NCI-H2227 treated with DMSO at 0.1 percent for 48 hours (cell line): ENCODE measurements at places on chromosomes 5 and 9.

GRCh38 chr5:68154119-68154857 lies 61.3 kb upstream of the PIK3R1 start:
- no peak for DNase-seq

- DNase-seq = no peak
Observed at GRCh38 chr9:36470643-36471290, 70.7 kb upstream of the RNF38 start.

DNA sequence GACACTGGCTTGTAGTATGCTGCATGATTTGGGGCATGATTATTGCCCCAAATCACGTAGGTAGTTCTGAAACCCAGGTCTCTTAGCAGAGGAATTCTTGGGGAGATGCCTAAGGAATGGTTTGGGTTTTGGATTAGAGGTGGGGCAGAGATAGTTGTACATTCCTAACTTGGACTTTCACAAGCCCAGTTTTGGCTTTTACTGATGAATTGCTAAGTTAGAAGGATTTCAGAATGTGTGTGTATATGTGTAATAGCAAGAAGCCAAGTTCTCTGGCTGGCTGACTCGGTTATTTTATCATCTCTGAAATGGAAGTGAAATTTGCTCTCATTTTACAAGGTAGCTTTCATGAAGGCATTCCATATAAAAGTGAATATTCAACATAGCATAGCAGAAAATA lies 23.8 kb upstream of the ZNF131 start:
- DNase-seq = no peak

- DNase-seq = peak; percentile 3
Observed at GRCh38 chr5:142717582-142718215, 31.8 kb upstream of the FGF1 start.

DNA sequence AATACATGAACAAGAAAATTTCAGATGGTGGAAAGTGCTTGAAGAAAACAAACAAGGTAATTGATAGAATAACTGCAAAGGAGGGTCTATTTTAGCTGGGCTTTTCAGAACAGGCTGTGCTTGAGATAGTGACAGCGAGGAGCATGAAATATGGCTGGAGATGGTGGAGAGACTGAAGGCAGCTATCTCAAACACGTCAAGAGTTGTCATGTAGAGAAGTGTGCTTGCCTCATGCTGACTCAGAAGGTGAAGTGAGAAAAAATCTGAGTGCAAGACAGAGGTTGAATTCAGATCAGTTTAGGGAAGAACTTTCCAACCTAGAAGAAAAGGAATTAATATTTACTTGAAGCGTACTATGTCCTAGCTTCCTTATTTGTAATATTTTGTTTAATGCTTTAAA lies 115.5 kb upstream of the RANBP3L start:
- no peak for DNase-seq

DNA sequence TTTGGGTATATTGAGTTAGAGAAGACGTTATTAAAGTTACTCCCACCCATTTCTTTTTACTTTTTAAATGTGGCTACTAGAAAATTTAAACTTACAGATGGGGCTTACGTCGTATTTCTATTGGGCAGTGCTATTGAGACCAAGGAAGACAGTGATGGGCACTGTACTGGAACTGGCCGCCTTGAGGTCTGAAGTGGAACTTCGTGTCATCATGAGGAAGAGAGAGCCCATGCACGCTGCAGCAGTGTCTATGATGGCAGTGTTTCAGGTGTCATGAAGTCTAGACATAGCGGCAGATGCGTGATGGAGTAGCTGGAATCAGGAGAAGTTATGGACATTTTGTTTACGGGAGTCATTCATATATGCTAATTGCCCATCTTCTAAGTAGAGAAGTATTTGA lies 143.7 kb downstream of the LRRC70 start:
- no peak for DNase-seq

DNA sequence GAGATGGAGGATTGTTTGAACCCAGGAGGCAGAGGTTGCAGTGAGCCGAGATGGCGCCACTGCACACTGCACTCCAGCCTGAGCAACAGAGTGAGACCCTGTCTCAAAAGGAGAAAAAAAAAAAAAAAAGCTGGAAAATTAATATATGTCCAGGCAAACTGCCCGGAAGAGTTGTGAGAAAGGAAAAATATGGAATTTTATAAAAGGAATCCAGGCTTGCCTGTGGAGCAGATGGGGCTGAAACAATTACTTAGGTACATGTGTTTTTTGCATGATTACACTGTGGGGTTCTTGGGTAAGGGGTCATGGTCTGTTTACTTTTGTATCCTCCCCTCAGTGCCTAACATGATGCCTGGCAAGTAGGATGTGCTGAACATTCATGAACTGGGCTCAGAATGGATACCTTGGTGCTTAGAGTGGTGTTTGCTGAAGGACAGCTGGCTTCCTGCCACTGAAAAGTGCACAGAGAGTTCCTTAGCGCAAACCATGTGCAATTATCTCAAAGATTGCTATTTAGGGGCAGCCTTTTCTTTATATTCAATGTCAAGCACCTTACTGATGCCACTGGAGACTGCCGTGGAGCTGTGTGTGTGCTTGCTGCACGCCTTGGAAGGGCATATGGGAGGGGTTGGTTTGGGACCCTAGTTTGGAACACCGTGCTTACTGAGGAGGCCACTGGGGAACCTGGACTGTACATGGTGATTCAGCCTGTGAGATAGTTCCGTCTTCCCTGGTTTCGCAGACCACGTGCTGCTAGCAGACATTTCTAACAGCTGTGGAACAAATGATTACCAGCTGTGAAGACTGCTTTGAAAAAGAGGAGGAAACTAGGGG lies 78.4 kb downstream of the MAP1B start:
- peak; percentile 67 for DNase-seq

DNA sequence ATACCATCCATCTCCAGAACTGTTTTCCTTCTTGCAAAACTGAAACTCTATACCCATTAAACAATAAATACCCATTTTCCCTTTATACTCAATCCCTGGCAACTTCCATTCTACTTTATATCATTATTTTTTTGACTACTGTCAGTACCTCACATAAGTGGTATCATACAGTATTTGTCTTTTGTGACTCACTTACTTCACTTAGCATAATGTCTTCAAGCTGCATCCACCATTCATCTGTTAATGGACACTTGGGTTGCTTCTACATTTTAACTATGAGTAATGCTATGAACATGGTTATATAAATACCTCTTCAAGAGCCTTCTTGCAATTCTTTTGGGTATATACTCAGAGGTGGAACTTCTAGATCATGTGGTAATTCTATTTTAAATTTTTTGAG lies 11.6 kb upstream of the TYRP1 start:
- no peak for DNase-seq

DNA sequence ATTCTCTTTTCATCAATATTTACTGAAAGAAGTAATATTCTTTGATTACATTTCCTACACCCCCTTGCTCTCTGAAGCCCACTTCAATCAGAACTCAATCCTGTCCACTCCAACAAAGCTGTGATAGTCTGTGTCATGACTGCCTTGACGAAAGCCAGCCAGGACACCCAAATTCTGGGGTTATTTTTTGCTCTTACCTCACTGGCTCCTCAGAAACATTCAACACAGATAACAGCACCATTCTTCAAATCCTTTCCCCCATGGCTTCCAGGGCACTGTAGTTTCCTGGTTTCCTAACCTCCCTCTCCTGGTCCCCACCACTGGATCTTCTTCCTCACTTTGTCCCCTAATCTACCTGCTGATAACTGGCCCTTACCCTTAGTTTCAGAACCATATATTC lies 106.1 kb upstream of the FER start:
- no peak for DNase-seq

- DNase-seq = peak; percentile 7
Observed at GRCh38 chr5:54895816-54896341, 89.5 kb downstream of the ESM1 start.

GRCh38 chr5:156883316-156883875 lies 33.3 kb downstream of the PPP1R2B start:
- DNase-seq = no peak

- DNase-seq = no peak
Observed at GRCh38 chr9:2559192-2560152, 62.1 kb upstream of the VLDLR start.

DNA sequence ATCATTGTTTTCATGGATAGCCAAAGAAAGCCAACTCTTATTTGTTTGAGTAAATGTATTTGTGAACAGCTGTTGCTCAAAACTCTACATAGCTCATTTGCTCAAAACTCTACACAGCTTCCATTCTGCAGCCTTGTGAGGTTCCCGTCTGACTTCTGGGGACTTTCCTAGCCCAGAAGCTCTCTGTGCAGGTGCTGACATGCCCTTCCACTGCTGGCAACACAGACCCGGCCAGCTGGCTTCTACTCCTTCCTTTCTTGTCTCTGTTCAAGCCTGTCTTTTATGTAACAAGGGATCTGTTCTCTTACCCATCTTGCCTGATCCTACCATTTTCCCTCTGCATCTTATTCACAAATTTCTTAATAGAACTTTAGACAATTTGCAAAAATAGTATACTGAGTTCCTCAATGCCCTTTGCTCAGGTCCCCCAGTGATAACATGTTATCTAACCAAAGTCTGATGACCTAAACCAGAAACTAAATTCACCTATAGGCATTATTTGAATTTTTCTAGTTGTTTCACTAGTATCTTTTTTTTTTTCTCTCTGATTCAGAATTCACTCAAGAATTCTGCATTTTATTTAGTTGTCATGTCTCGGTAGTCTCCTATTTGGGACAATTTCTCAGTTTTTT lies 556.5 kb upstream of the SEMA6A start:
- no peak for DNase-seq

DNA sequence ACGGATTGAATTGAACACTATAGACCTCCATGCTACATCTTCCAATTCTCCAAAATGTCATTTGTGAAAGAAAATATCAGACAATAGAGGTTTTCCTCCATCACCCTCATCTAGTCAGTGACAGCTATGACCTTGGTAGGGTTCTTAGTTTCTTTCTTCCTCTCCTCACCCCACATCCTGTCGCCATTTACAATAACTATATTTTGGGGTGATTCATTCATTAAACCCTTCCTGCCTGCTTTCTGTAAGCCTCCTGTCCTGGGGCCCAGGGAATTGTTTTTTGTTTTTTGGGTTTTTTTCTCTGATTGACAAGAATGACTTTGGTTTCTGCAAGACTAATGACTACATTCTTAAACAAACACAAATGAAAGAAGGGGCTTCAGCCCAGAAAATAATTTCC lies 82.6 kb downstream of the PRELID2 start:
- DNase-seq = no peak

DNA sequence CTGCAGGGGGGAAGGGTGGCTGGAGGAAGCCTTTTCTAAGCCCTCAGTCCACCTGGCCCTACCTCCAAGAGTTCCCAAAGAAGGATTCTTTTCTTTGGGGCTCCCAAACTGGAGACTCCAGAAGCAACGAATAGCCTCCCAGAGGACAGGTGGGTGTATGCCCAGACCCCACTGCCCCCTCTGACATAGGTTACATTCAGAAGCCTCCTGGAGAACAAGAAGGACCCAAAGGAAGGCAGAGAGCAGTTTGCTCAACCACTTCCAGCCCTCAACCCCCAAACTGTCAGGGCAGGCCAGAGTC lies 10.3 kb downstream of the HK3 start:
- DNase-seq = no peak

- DNase-seq = no peak
Observed at GRCh38 chr5:39167141-39167971, 52.0 kb downstream of the FYB1 start.

- no peak for DNase-seq
Observed at GRCh38 chr9:91718071-91718470, 232.0 kb downstream of the ROR2 start.

GRCh38 chr5:177531209-177531940 lies 14.6 kb upstream of the DDX41 start:
- no peak for DNase-seq

- DNase-seq = peak; percentile 3
Observed at GRCh38 chr5:77774981-77775789, 954 bp downstream of the TBCA start.

GRCh38 chr9:137225699-137226331 lies 841 bp downstream of the CYSRT1 start:
- DNase-seq = no peak

DNA sequence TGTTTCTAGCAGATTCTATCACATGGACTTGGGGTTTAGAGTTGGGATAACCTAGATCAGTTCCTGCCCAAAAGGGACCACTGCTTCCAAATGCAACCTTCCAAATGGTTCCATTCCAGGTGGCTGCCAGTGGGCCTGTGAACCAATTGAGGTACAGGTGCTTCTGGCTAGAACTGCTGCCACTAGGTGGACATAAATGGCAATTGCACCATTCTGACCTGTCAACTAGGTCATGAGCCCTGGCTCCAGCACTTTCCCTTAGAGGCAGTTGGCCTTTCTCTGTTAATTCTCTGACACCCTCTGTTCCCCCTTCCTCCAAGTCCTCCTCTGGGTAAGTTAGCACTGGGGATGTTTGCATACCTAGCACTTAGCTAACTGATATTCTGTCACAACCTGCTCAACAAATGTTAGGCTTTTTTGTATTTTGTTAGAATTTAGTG lies 16.6 kb upstream of the HEMGN start:
- no peak for DNase-seq

DNA sequence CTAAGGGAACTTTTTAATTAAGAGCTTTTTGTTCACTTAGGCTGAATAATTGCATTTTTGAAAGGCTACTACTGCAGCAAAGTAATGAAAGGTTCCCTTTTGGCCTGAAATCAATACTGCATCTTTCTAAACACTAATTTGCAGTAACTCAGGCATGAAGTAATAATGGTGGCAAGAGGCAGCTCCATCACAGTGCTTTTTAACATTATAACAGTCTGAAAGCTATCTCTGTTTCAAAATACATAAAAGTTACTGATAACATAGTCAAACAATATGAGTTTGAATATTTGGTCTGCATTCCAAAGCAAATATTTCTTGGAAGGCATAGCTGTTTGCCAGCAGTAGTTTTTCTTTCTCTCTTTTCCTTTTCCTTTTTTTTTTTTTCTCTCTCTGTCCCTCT lies 113.4 kb downstream of the FBN2 start:
- no peak for DNase-seq

GRCh38 chr5:73939557-73939956 lies 313.6 kb downstream of the ARHGEF28 start:
- DNase-seq = no peak

DNA sequence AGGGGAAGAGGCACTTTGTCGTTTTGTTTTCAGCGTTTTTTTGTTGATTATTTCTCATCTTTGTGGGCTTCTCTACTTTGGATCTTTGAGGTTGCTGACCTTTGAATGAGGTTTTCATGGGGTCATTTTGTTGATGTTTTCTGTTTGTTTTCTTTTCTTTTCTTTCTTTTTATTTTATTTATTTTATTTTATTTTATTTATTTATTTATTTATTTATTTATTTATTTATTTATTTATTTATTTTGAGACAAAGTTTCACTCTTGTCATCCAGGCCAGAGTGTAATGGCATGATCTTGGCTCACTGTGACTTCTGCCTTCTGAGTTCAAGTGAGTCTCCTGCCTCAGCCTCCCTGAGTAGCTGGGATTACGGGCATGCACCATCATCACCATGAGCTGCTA lies 946.7 kb downstream of the TLE4 start:
- no peak for DNase-seq
